ENCODE measurements at places on chromosomes 12 and 14.
A peak's percentile ranks its signal among the peaks of the same experiment; 100 is the strongest.

DNA sequence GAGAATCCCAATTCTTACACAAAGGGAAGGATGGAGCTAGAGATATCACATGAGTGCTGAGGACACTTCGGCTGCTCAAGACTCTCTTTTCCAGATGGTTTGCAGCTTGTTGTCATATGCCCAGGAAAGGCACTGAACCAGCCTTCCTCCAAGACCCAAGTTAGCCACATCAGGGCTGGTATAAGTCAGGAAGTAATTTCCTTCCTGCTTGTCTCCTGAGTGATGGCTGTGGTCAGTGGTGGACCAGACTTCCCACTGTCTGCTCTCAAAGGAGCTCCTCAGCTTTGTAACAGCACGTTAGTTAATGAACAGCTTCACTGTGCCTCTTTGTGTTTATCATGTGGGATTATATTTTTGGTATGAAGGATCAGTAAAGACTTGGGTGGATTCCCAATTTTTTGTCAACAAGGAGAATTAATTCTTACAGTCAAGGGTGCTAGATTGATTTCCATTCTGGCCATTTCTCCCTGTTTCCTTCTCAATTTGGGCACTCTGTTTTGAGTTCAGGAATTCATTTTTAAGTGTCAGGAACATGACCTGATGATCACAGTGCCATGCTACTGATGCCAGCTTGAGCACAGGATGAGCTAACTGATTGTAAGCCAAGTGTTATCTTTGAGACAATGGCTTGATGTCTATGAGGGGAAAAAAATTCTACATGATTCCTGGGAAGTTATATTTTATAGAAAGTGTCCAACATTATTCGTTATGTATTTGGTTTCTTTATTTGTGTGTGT, 145.8 kb downstream of the GCH1 start:
- no peak for DNase-seq

- DNase-seq: no peak
Observed at GRCh38 chr12:19458733-19459132, 19.4 kb downstream of the AEBP2 start.

GRCh38 chr14:32724867-32725471, 213.7 kb upstream of the NPAS3 start:
- DNase-seq: peak; percentile 42

- DNase-seq: no peak
Observed at GRCh38 chr14:63517354-63517753, 25.8 kb downstream of the PPP2R5E start.

DNA sequence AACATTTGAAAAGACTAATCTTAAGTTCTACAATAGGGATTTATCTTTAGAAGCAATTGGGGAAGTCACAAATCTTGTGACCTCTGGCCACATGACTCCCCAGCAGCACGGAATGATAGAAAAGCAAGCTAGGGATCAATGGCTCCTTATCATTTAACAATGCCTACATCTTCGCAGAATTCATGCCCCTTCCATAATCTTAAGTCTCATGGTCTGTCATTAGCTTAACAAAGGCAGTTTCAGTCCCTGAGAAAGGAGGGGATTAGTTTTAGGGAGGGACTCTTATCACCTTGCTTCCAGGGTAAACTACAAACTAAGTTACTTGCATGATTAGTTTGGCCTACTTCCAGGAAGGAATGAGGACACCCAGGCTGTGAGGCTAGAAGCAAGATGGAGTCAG, 486.0 kb downstream of the RMST start:
- no peak for DNase-seq

GRCh38 chr14:65299826-65300225, 112.7 kb upstream of the FUT8 start:
- DNase-seq: no peak

DNA sequence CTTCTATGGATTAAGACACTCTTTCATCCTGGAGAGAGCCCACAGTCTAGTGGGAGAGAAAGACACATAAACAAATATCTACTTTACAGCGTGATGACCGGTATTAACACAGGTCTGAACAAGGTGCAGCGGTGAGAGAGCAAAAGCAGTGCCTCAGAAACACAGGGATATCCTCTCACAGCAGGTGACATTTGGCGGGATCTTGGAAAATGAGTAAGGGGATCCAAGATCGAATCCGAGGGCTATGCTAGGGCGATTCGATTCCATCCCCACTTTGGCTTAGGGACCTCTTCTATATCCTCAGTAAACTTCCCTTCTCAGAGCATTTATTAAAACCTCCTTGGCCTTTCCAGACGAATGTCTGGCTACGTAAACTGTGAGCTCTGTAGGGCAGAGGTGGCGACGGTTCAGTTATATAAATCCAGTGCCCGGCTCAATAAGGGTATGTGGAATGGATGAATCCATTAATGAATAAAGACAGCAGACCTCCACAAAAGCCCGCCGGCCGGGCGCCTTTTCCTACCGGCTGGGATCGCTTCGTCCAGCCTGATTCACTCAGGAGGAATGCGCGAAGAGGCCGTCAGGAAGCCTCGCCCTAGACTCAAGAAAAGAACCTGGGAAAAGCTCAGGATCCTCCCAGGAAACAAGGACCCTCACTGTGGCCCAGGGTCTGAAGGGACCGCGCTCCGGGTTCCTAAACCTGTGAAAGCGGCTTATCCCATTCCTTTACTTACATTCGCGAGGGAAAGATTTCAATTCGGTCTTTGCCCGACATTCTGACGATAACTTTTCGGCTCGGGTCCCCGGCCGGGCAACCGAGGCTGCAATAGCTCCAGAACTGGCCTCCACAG, 455 bp downstream of the ATP6V1D start:
- DNase-seq: no peak

GRCh38 chr12:75591628-75592027, 80.2 kb upstream of the KRR1 start:
- no peak for DNase-seq

DNA sequence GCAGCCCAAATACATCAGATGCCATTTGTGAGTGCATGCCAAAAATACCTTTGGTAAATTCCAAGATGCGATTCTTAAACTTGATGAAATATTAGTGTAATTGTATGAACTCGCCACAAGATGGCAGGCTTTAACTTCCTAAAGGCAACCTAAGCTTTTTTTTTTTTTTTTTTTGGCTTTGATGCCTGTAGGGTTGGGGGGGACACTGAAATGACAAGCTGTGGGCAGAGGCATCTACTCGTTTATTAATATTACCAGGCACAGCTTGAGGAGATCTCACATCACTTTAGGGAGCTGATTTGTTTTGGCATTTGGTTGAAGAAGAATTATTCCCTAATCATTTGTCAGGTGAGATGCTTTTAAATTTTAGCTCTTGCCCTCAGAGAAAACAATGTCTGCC, 126.7 kb upstream of the CCDC196 start:
- no peak for DNase-seq

GRCh38 chr12:108204117-108204987, 75.3 kb downstream of the WSCD2 start:
- DNase-seq: no peak

GRCh38 chr12:120687578-120688289, 785 bp downstream of the MLEC start:
- DNase-seq: no peak

DNA sequence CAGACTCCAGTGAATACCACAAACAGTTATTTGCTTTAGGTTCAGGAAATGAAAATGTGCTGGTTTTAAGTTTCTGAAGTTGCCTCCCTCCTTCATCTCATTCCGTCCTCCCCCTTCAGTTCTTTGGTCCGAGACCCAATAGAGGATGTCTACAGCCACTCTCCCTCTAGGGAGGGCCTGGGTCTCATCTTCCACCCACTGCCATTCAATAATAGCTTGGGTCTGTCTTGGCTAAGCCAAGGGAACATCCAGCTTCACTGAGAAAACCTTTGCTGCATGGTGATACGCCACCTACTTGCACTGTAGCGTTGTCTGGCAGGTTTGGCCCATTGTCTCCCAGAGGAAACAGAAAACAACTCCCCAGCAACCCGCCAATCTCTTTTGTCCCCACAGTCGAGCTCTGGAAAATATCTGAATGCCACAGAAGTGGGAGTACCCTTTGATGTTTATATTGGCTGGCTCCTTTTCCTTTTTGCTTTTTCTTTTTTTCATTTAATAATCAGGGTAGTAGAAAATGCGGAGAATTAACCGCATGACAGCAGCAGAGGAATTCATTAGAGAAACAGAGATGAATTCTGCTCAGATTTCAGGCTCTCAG, 380.1 kb downstream of the RAD51B start:
- DNase-seq: peak; percentile 63

- peak; percentile 29 for DNase-seq
Observed at GRCh38 chr12:95970905-95971304, 25.2 kb downstream of the HAL start.

GRCh38 chr12:58584880-58585279, 335.4 kb downstream of the LRIG3 start:
- no peak for DNase-seq

GRCh38 chr12:131218026-131218922, 264.6 kb downstream of the ADGRD1 start:
- DNase-seq: no peak

- DNase-seq: no peak
Observed at GRCh38 chr12:77772676-77773298, 57.9 kb upstream of the NAV3 start.

GRCh38 chr14:65849558-65849957, 437.0 kb downstream of the FUT8 start:
- DNase-seq: no peak

DNA sequence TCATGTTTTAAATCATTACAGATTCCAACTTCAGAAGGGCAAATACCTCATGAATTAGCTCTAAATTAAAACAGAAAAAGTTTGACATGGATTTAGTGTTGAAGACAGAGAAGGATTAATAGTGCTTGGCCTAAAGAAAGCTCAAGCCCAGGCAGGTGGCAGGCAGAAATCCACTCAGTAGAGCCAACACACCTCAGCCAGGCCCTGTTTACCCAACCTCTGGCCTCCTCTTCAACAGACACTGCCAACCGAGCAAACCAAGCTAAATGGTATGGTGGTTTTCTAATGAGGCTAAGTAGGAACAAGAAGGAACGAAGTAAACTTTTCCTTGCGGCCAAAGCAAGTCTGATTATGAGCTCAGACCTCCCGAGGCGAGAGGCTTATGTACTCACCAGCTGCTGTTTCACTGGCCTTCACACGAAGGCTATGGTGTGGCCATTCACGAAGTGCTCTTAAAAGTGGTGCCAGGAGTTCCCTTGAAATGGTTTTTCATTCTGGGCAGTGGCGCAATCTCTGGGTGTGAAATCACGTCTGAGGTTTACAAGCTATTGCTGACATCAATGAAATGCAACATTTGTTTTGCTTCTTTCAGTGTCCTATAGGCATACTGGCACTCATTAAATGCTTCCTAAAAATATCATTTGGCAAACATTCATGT, 124.1 kb upstream of the LGR5 start:
- no peak for DNase-seq

DNA sequence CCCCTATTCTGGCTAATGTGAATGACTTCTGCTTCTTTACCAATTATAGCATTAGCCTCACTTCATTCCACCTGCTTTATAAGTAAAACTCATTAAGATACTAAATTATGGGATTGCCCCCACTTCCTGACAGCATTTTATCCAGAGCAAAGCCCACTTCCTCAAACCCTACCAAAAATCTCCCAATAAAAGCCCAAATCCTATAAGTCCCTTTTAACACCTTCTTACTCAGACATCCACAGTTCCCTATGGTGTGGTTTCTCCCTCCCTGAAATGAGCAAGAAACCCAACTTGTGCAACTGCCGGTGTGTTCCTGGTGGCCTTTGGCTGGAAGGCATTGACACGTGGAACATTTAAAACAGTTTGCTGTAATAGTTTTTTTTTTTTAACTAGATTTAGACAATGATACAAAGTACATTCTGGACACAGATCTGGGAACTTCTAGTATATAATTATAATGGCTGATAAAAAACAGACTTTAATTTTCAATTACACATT, 53.1 kb downstream of the BRMS1L start:
- DNase-seq: peak; percentile 22

- no peak for DNase-seq
Observed at GRCh38 chr14:41137741-41138140, 468.9 kb upstream of the LRFN5 start.

GRCh38 chr14:80077262-80077661, 134.0 kb downstream of the DIO2 start:
- no peak for DNase-seq

DNA sequence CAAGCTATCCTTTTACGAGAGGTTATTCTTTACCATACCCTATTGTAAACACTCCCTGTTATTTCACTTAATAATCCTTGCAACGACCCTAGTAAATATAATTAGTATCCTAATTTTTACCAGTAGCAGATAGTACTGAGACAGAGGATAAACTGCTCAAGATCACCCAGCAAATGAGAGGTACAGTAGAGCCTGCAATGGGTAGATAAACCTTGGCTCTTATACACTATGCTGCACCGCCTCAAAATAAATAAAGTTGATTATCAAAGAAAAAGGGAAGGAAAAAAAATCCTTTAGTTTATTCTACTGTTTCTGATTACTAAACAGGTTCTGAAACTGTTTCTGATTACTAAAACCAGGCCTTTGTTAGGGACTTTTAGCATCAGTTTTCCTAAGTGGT, 22.5 kb downstream of the YBX3 start:
- DNase-seq: no peak

DNA sequence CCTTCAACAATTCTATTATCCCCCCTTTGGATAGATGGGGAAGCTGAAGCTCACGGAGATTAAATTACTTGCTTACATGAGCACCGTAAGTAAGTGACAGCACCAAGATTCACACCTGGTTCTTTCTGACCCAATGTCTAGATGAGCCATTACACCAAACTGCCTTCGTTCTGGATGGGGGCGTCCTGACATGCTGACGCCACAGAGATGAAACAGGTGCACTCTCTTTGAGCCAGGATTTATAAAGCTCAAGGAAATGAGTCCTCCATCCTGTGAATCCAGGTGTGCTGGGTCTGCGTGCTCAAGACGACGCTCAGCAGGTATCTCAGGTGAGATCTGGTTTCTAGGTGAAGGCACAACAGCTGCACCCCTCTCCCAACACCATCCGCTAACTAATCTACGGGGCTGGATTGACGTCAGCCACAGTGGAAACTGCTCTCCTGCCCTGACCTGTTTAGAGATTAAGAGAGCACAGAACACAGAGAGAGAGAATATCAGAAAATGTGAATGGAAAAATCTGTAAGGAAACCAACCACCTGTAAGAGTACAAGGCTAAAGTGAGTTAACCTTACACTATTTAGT, 61.6 kb downstream of the KSR2 start:
- DNase-seq: no peak

- DNase-seq: no peak
Observed at GRCh38 chr12:129830796-129831195, 73.0 kb downstream of the TMEM132D start.

DNA sequence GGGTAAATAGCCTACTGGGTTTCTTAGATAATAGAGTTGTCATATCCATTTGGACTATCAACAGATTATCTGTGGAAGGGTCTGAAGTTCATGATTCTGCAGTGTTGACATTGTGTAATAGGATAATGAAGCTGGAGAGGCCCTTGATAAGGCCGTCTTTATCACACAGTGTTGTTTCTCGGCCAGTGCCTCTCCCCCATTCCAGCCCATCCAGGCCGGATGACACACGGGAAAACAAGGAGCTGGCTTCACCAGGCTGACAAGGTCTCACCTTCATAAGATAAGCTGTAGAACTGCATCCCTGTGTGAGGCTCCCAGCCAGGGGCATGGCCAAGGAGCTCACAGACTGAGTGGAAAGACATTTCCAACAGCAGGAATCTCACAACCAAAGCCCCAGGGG, 8.7 kb upstream of the EML1 start:
- no peak for DNase-seq

All from epithelial cell of proximal tubule (primary cell).